ENCODE measurements at places on chromosomes 7 and 10. TPM values are rescaled to one million over a fixed set of nuclear protein-coding genes. Genes with fewer than 3 reads are reported as not detected.

GRCh38 chr7:1676550-1677078, 6.5 kb downstream of the ELFN1 start:
- DNase-seq: no peak
- peaks cover 11% of the 10 kb centered on the region for H3K27me3 ChIP-seq
- no peak overlapping the region for H3K4me3 ChIP-seq
- no peak overlapping the region for H3K27ac ChIP-seq
- no peaks in the 10 kb centered on the region for H3K36me3 ChIP-seq

- H3K27ac ChIP-seq: peak overlapping the region; percentile 83
- no peaks in the 10 kb centered on the region for H3K27me3 ChIP-seq
- H3K4me3 ChIP-seq: peak overlapping the region; percentile 93
- peak; percentile 4 for DNase-seq
- peaks cover 11% of the 10 kb centered on the region for H3K36me3 ChIP-seq
- H3K4me1 ChIP-seq: peaks cover 38% of the 10 kb centered on the region
These were observed 644 bp downstream of the UMAD1 start for GRCh38 chr7:7641129-7641663.

DNA sequence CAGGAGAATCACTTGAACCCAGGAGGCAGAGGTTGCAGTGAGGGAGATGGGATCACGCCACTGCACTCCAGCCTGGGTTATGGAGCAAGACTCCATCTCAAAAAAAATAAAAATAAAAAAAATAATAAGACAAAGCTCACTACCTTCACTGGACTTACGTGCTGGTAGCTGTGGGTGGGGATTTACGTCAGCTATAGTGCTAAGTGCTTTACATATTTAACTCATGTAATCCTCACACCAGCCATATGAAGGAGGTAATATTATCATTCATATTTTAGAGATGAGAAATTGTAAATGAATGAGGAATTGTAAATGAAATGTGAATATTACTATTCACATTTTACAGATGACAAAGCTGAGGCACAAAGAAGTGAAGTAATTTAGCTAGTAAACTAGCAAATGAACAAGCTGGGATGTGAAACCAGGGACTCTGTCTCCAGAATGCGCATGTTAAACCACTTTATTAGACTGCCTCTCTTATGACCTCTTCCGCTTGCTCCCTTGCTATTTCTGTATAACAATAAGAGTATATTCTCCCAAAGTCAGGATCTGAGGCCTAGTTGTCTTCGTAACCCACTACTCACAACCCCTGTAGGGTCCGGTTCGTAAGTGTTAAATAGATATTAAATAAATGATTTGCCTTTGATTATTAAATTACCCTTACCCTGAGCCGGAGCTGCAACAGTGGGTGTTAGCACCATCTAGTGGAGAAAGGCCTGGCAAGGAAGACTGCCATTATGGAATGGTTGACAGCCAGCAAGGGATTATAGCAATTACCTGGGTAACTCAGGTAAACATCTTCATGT, 70.2 kb downstream of the HTR7 start:
- no peak overlapping the region for H3K4me3 ChIP-seq
- peak; percentile 41 for DNase-seq
- peaks cover 22% of the 10 kb centered on the region for H3K27me3 ChIP-seq
- no peaks in the 10 kb centered on the region for H3K36me3 ChIP-seq
- H3K27ac ChIP-seq: no peak overlapping the region
- H3K4me1 ChIP-seq: no peaks in the 10 kb centered on the region

- H3K27ac ChIP-seq: no peak overlapping the region
- peaks cover 16% of the 10 kb centered on the region for H3K4me1 ChIP-seq
- H3K4me3 ChIP-seq: no peak overlapping the region
- H3K36me3 ChIP-seq: no peaks in the 10 kb centered on the region
- H3K27me3 ChIP-seq: no peaks in the 10 kb centered on the region
These were observed 16.7 kb downstream of the SHTN1 start for GRCh38 chr10:116988311-116988710.

- H3K36me3 ChIP-seq: no peaks in the 10 kb centered on the region
- H3K27ac ChIP-seq: no peak overlapping the region
- DNase-seq: peak; percentile 87
- H3K4me1 ChIP-seq: peaks cover 14% of the 10 kb centered on the region
These were observed 22.7 kb upstream of the FXYD4 start for GRCh38 chr10:43348511-43349312.

DNA sequence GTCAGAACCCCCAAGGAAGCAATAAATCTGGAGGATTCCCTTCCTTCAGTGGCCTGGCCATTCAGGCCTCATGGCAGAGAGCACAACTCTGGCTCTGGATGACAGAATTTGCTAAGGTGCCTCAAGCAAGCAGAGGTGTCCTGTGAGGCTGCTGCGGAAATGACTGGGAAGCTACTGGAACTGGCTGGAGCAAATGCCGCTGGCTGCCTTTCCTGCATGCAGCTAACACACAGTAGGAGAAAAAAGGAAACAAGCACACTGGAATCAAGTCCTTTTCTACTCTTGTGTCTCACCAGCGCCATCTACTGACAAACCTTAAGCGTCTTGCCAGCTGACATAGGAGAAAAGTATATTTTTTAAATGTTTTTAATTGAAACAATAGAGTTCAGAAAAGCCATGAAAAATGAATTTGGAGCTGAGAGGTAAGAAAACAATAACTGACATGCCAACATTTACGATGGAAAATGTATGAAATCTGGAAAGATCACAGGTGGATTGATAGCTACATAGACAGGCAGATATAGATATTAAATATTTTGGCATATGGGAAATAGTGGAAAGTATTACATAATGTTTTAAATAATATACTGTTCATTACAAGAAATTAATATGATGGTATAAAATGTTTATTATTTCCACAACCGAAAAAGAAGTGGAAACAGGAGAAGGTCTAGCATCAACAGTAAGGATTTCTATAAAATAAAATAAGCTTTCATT, 951.6 kb downstream of the ANKRD7 start:
- no peaks in the 10 kb centered on the region for H3K36me3 ChIP-seq
- H3K4me3 ChIP-seq: no peak overlapping the region
- DNase-seq: peak; percentile 67

DNA sequence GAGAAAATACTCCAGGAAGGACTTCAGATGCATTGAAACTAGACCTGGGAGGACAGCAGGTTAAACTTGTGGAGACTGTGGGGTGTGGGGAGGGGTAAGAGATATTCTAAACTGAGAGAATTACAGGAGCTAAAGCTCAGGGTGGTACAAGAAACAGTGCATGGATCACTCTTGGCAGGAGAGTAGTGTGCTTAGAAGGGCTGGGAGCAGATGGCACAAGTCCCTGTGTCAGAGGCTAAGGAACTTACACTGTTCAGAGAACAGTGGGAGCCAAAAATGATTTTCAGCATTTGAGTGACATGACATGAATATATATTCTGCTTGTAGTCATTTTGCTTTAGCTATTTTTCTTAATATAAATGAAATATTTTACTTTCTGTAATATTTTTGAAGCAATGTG, 36.0 kb upstream of the LAMB1 start:
- no peaks in the 10 kb centered on the region for H3K27me3 ChIP-seq
- H3K4me1 ChIP-seq: no peaks in the 10 kb centered on the region
- no peak for DNase-seq
- H3K36me3 ChIP-seq: no peaks in the 10 kb centered on the region

GRCh38 chr10:124544711-124545110, 83.1 kb downstream of the LHPP start:
- H3K4me3 ChIP-seq: no peak overlapping the region
- peaks cover 10% of the 10 kb centered on the region for H3K4me1 ChIP-seq
- no peak for DNase-seq
- no peaks in the 10 kb centered on the region for H3K36me3 ChIP-seq
- no peak overlapping the region for H3K27ac ChIP-seq

DNA sequence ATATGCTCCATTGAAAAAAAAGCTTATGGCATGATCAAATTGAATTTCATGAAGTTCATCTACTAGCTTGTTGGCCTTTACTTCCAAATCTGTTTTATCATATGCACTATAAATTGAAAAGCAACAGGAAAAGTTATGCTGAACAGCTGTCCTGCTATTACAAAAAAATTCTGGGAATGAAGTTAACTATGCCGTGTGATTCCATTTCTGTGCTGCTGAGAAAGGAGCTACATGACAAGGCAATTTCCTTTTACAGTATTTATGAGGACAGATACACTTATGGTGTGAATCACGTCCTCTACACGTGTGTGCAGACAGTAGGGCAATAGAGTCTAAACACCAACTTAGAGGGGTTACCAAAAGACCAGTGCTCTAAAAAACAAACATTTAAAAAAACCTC, 426.5 kb upstream of the AKR1E2 start:
- no peak overlapping the region for H3K27ac ChIP-seq
- no peak overlapping the region for H3K4me3 ChIP-seq
- no peaks in the 10 kb centered on the region for H3K36me3 ChIP-seq

GRCh38 chr7:90201500-90202195, 9.9 kb upstream of the STEAP2 start:
- H3K27ac ChIP-seq: no peak overlapping the region
- H3K36me3 ChIP-seq: peaks cover 2% of the 10 kb centered on the region
- DNase-seq: no peak

DNA sequence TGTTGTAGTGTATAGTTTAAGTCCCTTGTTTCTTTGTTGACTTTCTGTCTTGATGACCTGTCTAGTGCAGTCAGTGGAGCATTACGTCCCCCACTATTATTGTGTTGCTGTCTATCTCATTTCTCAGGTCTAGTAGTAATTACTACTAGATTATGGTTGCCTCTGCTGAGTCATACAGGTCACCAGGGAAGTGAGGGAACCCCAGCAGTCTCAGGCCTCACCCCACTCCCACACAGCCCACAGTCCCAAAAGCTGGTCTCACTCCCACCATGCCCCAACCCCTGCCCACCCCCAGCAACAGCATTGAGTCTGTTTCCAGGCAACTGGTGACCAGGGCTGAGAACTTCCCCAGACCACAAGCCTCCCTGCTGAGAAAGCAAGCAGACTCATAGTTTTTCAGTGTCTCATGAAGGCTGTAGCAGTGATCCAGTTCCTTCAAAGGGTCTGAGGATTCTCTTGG, 88.0 kb downstream of the PLXDC2 start:
- H3K27me3 ChIP-seq: no peaks in the 10 kb centered on the region
- peaks cover 7% of the 10 kb centered on the region for H3K36me3 ChIP-seq
- peaks cover 5% of the 10 kb centered on the region for H3K4me1 ChIP-seq
- no peak overlapping the region for H3K27ac ChIP-seq
- no peak for DNase-seq
- no peak overlapping the region for H3K4me3 ChIP-seq

DNA sequence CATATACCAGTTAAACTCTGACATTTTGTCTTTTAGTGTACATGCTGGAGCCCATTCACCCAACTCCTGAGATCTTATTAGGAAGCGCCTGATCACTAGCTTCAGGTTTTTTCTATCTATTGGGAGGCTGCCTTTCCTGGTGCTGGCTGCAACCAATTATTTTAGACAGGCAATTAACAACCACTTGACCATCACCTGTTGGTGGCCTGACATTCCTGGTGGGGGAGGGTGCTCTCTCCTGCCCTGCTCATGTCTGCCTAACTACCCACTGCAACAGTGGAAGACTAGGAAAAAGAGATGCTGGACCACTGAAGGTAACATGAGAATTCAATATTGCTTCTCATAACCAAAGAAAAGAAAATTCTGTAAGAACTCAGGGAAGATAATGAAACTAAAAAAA, 190.3 kb upstream of the GRM3 start:
- no peak overlapping the region for H3K4me3 ChIP-seq
- H3K4me1 ChIP-seq: no peaks in the 10 kb centered on the region
- H3K27me3 ChIP-seq: no peaks in the 10 kb centered on the region
- no peak for DNase-seq

GRCh38 chr10:8331896-8332729, 277.6 kb downstream of the GATA3 start:
- H3K36me3 ChIP-seq: no peaks in the 10 kb centered on the region
- peaks cover 6% of the 10 kb centered on the region for H3K4me1 ChIP-seq
- H3K27me3 ChIP-seq: peaks cover 80% of the 10 kb centered on the region

DNA sequence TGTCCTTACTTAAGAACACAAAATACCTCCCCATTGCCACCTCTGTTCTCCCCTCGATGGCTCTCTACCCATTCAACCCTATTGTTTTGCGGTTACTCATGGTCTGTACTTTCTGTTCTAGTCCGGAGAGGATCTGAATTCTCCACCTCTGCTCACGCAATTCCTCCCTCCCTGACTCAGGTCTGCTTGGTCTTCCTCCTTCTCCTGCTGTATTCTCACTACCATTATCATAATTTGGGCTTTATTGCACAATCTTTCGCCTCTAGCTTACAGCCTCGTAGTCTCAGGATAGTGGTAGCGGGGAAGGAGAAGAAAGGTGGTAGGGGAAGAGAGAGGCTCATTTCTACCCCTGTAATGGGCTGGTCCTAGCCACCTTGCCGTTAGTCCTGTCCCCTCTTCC, 35.4 kb upstream of the FAM180A start:
- H3K36me3 ChIP-seq: no peaks in the 10 kb centered on the region
- H3K27ac ChIP-seq: no peak overlapping the region
- H3K27me3 ChIP-seq: peaks cover 10% of the 10 kb centered on the region
- DNase-seq: no peak
- no peaks in the 10 kb centered on the region for H3K4me1 ChIP-seq
- H3K4me3 ChIP-seq: no peak overlapping the region

DNA sequence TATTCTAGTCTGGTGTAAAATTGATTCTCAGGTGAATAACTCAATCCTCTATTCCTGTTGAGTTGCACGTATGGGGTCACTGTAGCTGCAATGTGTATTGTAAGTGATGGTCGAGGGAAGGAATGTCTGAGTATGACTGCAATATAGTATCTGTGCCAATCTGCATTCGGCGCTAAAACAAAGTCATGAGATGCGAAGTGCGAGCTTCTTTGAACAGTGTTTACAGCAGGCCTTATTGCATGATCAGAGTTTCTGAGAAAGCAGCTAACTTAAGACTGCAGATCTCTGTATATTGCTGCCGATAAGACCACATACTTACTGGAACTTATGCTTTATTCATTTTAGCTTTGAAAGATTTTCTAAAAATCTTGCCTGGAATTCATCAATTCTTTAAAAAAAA, 341.7 kb upstream of the BMPER start:
- H3K4me1 ChIP-seq: no peaks in the 10 kb centered on the region
- H3K4me3 ChIP-seq: no peak overlapping the region
- no peak overlapping the region for H3K27ac ChIP-seq
- DNase-seq: no peak
- no peaks in the 10 kb centered on the region for H3K27me3 ChIP-seq

- H3K36me3 ChIP-seq: peaks cover 11% of the 10 kb centered on the region
- DNase-seq: no peak
- no peak overlapping the region for H3K4me3 ChIP-seq
- no peak overlapping the region for H3K27ac ChIP-seq
These were observed 30.1 kb downstream of the VPS41 start for GRCh38 chr7:38878694-38879457.

DNA sequence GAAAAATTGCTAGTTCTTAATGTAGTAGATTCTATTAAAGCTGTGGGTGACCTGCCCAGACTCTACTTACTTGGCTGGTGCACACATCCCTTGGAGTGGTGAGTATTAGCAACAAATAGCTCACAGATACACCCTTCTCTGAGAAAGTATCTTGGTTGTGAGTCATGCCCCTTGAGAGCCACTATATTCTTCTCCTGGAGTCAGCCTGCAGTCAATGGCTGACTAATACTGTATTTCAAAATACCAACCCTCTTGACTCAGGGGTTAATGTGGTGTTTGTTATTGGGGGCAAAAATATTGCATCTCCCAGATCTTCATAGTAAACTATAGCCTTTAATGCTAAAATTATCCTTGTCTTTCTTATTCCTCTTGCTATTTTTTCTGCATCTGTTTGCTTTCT, 354.9 kb downstream of the BMPER start:
- H3K27ac ChIP-seq: no peak overlapping the region
- no peak overlapping the region for H3K4me3 ChIP-seq
- no peaks in the 10 kb centered on the region for H3K36me3 ChIP-seq
- DNase-seq: no peak
- H3K27me3 ChIP-seq: no peaks in the 10 kb centered on the region
- no peaks in the 10 kb centered on the region for H3K4me1 ChIP-seq

The BEND7 gene
- 25.0 TPM for total RNA-seq

The SPDYE2B gene
- not detected for total RNA-seq

The GPR37 gene
- 6.0 TPM for total RNA-seq

The MRLN gene
- total RNA-seq: not detected

The SSC4D gene
- total RNA-seq: 1.1 TPM

The OR9A2 gene
- not detected for total RNA-seq

The PIP gene
- not detected for total RNA-seq

The SYT15 gene
- total RNA-seq: 1.4 TPM
